Fibroblast of upper back skin (primary cell): ENCODE measurements at places on chromosomes 12 and 14.
A peak's percentile ranks its signal among the peaks of the same experiment; 100 is the strongest.

GRCh38 chr12:89363084-89363483, 10.8 kb upstream of the DUSP6 start:
- no peak for DNase-seq

GRCh38 chr12:114438635-114439256, 32.8 kb upstream of the TBX5 start:
- no peak for DNase-seq

DNA sequence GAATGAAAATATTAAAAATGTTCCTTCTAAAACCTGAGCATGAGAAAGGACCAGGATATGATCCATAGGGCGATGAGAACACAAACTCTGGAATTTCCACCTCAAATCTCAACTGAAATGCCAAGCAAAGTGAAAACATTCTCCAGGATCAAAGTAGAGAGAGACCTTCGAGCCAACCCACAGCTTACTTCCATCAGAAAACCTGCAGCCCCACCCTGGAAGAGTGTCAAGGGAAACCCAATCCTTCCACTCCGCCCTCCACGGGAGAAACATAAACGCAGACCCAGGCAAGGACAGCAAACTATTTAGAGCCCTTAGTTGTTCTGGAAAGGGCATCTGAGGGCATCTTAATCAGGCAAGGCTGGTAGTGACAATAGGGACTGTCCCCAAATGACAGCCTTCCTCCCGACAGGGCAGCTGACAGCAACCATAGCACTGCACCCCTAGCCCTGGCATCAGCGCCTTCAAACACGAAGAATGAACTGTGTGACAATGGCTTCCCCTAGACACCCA, 21.8 kb downstream of the SLC15A4 start:
- DNase-seq = peak; percentile 58

- DNase-seq = no peak
These were observed 23.8 kb downstream of the RAB35 start for GRCh38 chr12:120092551-120093335.

DNA sequence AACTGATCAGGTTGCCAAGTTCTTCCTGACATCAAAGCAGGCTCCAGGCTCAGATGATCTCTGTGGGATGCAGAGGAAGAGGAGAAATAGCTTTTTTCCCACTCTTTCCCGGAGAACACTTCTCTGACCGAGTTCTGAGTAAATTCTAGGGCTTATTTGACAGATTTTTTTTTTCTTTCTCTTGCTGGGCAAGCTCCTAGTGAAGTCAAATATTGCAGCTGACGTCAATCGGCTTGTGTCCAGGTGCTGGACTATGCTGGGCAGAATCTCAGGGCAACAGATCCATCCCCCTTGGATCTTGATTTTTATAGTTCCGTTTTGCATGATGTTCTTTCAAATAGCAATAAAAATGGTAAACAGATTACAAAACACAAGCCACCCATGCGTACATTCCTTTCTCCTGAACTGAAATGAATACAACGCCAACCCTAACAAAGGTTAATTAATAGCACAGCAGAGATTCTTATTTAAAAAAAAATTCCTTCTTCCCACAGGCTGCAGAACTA, 182.2 kb downstream of the NOVA1 start:
- DNase-seq = no peak

- DNase-seq = no peak
These were observed 188.9 kb downstream of the TMX1 start for GRCh38 chr14:51428981-51429380.
